ENCODE measurements at places on chromosomes 7 and 10. TPM values are rescaled to one million over a fixed set of nuclear protein-coding genes. Genes with fewer than 3 reads are reported as not detected.

TMEM72 gene
- not detected for total RNA-seq

HTR5A gene
- total RNA-seq: not detected

ANXA8L1 gene
- 362 TPM for total RNA-seq

TMEM176A gene
- not detected for total RNA-seq

PNLIPRP2 gene
- not detected for total RNA-seq

OR2A25 gene
- total RNA-seq: not detected

EEPD1 gene
- 2.1 TPM for total RNA-seq

UCMA gene
- not detected for total RNA-seq

NANOS1 gene
- 0.68 TPM for total RNA-seq

BUB3 gene
- 153 TPM for total RNA-seq

PIP gene
- total RNA-seq: not detected

SEC23IP gene
- 26.3 TPM for total RNA-seq

FEZF1 gene
- under 0.01 TPM for total RNA-seq

NME8 gene
- total RNA-seq: not detected

MALRD1 gene
- not detected for total RNA-seq

TACC2 gene
- total RNA-seq: 26.3 TPM

NEBL gene
- 38.3 TPM for total RNA-seq

PTN gene
- total RNA-seq: 0.07 TPM

ZNF488 gene
- under 0.01 TPM for total RNA-seq

GPR158 gene
- total RNA-seq: not detected

PRSS37 gene
- not detected for total RNA-seq

GDF2 gene
- not detected for total RNA-seq

ANKRD61 gene
- 0.21 TPM for total RNA-seq

HOXA4 gene
- not detected for total RNA-seq

ASB10 gene
- not detected for total RNA-seq

OR6V1 gene
- not detected for total RNA-seq

HNRNPF gene
- total RNA-seq: 308 TPM

ANXA8 gene
- total RNA-seq: 267 TPM

NMT2 gene
- 13.8 TPM for total RNA-seq

SFTPD gene
- total RNA-seq: 1.0 TPM

SCART1 gene
- 0.64 TPM for total RNA-seq

OPN1SW gene
- not detected for total RNA-seq

CDHR3 gene
- 1.9 TPM for total RNA-seq

ACTL6B gene
- not detected for total RNA-seq

TMEM176B gene
- total RNA-seq: not detected

ZNF783 gene
- total RNA-seq: 9.9 TPM

CRTAC1 gene
- total RNA-seq: not detected

PPRC1 gene
- 35.0 TPM for total RNA-seq

PSD gene
- total RNA-seq: 0.71 TPM

PVRIG gene
- total RNA-seq: not detected

KNDC1 gene
- 0.07 TPM for total RNA-seq

FAM241B gene
- total RNA-seq: 4.1 TPM

ADRB1 gene
- 7.9 TPM for total RNA-seq

GFRA1 gene
- total RNA-seq: under 0.01 TPM

AKR1D1 gene
- not detected for total RNA-seq

AKR1B15 gene
- total RNA-seq: 0.34 TPM

AKR1C2 gene
- 256 TPM for total RNA-seq

PAPSS2 gene
- 5.1 TPM for total RNA-seq

CYP26C1 gene
- under 0.01 TPM for total RNA-seq

CADPS2 gene
- total RNA-seq: 5.8 TPM

All from nasal cavity respiratory epithelium epithelial cell of viscerocranial mucosa (primary cell).